Cardiac muscle cell (in vitro differentiated cells and primary cell): ENCODE measurements at places on chromosomes 2 and 18. TPM values are rescaled to one million over a fixed set of nuclear protein-coding genes. Genes with fewer than 3 reads are reported as not detected.

- no peak for DNase-seq
- H3K4me3 ChIP-seq, result no peak overlapping the region
- no peaks in the 10 kb centered on the region for H3K4me1 ChIP-seq
- H3K27ac ChIP-seq, result no peak overlapping the region
Observed at GRCh38 chr2:184849516-184849915, 251.2 kb downstream of the ZNF804A start.

The C2orf81 gene
- 7.6 and 9.5 TPM in 2 replicates for total RNA-seq

The FAM210A gene
- total RNA-seq, result 20.6 and 26.9 TPM in 2 replicates

GRCh38 chr2:12910431-12910830 is 193.7 kb downstream of the TRIB2 start:
- no peaks in the 10 kb centered on the region for H3K36me3 ChIP-seq
- H3K4me1 ChIP-seq, result no peaks in the 10 kb centered on the region
- H3K4me3 ChIP-seq, result no peak overlapping the region
- H3K27me3 ChIP-seq, result no peaks in the 10 kb centered on the region

The TWIST2 gene
- total RNA-seq, result not detected in 2 replicates

- no peaks in the 10 kb centered on the region for H3K27me3 ChIP-seq
- no peak for DNase-seq
- no peaks in the 10 kb centered on the region for H3K36me3 ChIP-seq
- peaks cover 18% of the 10 kb centered on the region for H3K4me1 ChIP-seq
- H3K4me3 ChIP-seq, result no peak overlapping the region
- H3K27ac ChIP-seq, result no peak overlapping the region
Observed at GRCh38 chr2:159209341-159210306, 76.9 kb downstream of the WDSUB1 start.

The CNGA3 gene
- 0.04 TPM in 1 of 2 replicates, not detected in the other for total RNA-seq

GRCh38 chr2:26887151-26887550 is 39.2 kb downstream of the DPYSL5 start:
- no peaks in the 10 kb centered on the region for H3K36me3 ChIP-seq
- no peaks in the 10 kb centered on the region for H3K27me3 ChIP-seq
- H3K4me1 ChIP-seq, result peaks cover 4% of the 10 kb centered on the region
- H3K27ac ChIP-seq, result no peak overlapping the region
- no peak overlapping the region for H3K4me3 ChIP-seq

GRCh38 chr2:126655051-126655450 is 907 bp upstream of the GYPC start:
- no peaks in the 10 kb centered on the region for H3K36me3 ChIP-seq
- peaks cover 44% of the 10 kb centered on the region for H3K4me1 ChIP-seq
- DNase-seq, result no peak
- no peak overlapping the region for H3K27ac ChIP-seq
- no peaks in the 10 kb centered on the region for H3K27me3 ChIP-seq

The ERMN gene
- total RNA-seq, result 0.80 TPM in 1 of 2 replicates, not detected in the other

The CYTIP gene
- total RNA-seq, result not detected in 2 replicates

The SERPINB10 gene
- not detected in 2 replicates for total RNA-seq

DNA sequence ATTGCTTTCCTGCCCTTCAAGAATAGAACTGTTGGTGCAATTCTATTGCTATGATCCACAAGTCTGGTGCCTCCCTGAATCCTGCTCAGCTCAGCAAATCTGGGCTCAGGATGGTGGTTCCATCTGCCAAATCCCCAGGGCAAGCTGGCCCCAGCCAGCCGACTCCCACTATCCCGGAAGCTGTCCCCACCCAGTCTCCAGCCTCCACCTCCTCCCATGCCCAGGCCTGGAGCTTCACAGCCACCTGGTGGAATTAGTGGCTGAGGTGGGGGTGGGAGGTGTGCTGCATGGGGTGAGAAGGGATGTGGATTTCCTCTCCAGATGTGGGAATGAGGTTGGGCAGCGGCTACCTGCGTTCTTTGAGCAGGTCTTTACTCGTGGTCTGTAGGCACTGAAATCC is 119.3 kb upstream of the SMAD2 start:
- no peaks in the 10 kb centered on the region for H3K4me1 ChIP-seq
- no peak overlapping the region for H3K27ac ChIP-seq
- H3K4me3 ChIP-seq, result no peak overlapping the region
- DNase-seq, result no peak

DNA sequence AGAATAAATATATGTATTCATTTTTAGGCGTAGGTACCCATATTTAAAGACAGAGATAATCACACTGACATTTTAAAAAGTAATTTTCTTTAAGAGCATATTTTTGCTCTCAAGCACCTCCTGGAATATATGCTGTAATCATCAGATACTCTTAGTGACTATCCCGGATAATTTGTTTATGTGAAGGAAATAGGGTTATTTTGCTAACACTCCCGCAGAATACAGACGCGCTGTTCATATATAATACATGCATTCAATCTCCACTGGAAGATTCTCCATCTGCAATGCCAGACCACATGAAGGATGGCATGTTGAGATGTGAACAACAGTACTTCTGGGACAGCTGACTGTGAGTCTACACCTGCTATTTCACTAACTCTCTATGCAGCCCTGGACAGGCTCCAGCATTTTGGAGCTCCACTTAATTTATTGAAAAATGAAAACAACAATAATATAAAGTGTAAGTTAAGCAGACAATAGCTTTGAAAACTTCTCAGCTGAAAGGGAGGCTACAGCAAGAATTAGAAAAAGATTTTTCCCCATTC is 430.6 kb downstream of the TMX3 start:
- no peaks in the 10 kb centered on the region for H3K36me3 ChIP-seq
- H3K27me3 ChIP-seq, result no peaks in the 10 kb centered on the region
- DNase-seq, result no peak

DNA sequence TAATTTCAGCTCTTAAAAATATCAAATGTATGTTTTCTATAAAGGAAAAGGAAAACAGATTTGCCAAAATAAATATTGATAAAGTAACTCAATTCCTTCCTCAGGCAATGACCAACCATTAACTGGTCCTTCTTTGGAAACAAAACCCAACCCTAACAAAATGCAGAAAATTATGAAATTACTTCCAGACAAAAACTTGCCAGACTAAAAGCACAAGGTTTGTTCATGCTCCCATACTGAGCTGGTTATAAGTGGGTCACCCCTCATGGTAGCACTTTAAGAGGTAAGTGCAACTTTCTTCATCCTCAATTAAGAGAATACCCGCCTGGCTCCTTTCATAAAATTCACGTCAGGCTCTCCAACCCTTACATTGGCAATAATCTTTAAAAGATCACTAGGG is 31.1 kb upstream of the TTC32 start:
- no peak overlapping the region for H3K4me3 ChIP-seq
- H3K4me1 ChIP-seq, result peaks cover 4% of the 10 kb centered on the region
- no peaks in the 10 kb centered on the region for H3K27me3 ChIP-seq

DNA sequence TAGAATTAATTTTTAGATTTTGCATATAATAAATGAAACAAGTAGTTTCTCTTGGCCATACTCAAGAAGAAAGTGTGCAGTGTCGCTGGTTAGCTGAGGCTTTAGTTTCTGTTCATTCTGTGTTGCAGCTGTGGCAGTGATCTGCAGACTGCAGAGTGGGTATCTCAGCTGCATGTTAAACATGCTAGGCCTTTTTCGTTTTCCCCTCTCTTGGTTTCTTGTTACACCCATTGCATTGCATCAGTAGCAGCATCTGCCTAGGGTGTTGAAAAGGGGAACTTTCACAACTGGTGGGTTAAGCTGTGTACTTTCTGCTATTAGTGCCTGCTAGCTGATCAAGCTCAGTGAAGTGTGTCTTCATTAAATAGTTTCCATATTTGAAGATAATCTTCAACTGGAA is 51.3 kb downstream of the ACSL3 start:
- H3K4me3 ChIP-seq, result no peak overlapping the region
- H3K36me3 ChIP-seq, result peaks cover 15% of the 10 kb centered on the region
- H3K27me3 ChIP-seq, result no peaks in the 10 kb centered on the region
- peak overlapping the region; percentile 71 for H3K27ac ChIP-seq
- DNase-seq, result peak; percentile 20

The NFU1 gene
- 78.8 and 82.6 TPM in 2 replicates for total RNA-seq

- H3K4me3 ChIP-seq, result no peak overlapping the region
- DNase-seq, result no peak
- H3K27me3 ChIP-seq, result no peaks in the 10 kb centered on the region
- no peak overlapping the region for H3K27ac ChIP-seq
- no peaks in the 10 kb centered on the region for H3K4me1 ChIP-seq
Observed at GRCh38 chr2:221844212-221845020, 272.3 kb upstream of the EPHA4 start.

GRCh38 chr2:17270894-17271293 is 247.3 kb downstream of the RAD51AP2 start:
- H3K4me1 ChIP-seq, result no peaks in the 10 kb centered on the region
- H3K36me3 ChIP-seq, result no peaks in the 10 kb centered on the region
- H3K4me3 ChIP-seq, result no peak overlapping the region
- no peak for DNase-seq
- H3K27ac ChIP-seq, result no peak overlapping the region

DNA sequence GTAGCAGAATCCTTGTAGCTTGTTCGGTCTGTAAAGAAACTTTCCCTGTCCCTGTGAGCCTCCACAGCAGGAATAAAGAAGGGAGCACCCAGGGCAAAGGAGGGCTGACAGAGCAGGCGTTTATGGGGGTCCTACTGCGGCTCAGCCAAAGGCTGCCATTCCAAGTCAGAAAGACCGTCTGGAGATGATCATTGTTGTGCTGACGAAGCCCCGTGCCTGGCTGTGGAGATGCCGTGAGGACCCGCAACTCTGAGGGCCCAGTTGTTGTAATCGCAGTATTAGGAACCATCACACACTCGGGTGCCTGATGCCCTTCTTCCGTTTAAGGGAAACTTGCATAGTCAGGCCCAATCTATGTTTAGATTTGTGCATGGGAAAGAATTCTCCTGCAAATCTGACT is 16.9 kb upstream of the VWA3B start:
- H3K4me3 ChIP-seq, result no peak overlapping the region
- DNase-seq, result no peak
- H3K36me3 ChIP-seq, result no peaks in the 10 kb centered on the region
- no peaks in the 10 kb centered on the region for H3K4me1 ChIP-seq
- no peak overlapping the region for H3K27ac ChIP-seq
- H3K27me3 ChIP-seq, result no peaks in the 10 kb centered on the region

GRCh38 chr2:178517496-178517895 is 37.2 kb downstream of the PLEKHA3 start:
- no peak overlapping the region for H3K27ac ChIP-seq
- H3K4me1 ChIP-seq, result no peaks in the 10 kb centered on the region
- H3K27me3 ChIP-seq, result no peaks in the 10 kb centered on the region
- no peak for DNase-seq

DNA sequence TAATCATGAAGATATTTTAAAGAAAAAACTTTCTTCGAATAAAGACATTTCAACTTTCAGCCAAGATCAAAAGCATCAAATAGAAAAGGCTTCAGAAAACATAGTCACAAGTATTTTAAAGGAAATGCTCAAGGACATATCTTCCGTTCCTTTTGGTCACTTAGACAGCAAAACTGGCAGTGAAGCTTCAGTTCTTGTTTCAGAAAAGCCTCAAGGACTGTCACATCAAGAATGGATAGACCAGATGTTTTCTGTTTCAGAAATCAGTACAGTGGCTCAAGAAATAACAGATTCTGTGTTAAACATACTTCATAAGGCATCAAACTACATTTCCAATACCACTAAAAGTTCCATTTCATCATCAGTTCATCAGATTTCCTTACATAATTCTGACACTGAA is 51.8 kb downstream of the FSIP2 start:
- no peaks in the 10 kb centered on the region for H3K27me3 ChIP-seq
- no peaks in the 10 kb centered on the region for H3K4me1 ChIP-seq
- no peak for DNase-seq
- no peak overlapping the region for H3K4me3 ChIP-seq
- H3K36me3 ChIP-seq, result peaks cover 4% of the 10 kb centered on the region

The ICOS gene
- total RNA-seq, result not detected in 2 replicates

DNA sequence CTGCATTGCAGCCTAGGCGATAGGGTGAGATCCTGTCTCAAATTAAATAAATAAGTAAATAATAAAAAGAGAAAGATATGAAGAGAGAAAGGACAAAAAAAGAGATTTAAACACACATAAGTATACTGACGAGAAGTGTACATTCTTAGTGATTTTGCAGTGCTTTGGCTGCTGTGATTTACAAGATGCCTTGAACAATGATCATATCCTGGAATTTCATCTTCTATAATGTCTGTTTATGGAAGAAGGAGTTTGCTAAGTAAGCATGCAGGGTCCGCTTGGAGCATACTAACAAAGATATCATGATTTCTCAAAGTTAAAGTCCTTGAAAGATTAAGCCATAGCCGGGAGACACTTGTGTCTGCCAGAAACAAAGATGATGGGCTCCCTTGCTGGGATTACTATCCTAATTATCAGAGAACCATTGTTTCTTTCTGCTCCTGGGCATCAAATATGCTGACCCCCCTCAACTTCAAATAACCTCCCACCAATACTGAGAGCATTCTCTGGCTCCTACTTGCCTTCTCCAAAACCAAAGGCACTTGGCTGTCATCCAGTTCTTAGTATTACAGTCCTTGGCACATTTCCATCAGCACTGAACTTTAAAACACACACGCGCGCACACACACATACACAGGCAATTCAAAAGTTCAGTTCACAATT is 47.5 kb upstream of the STAM2 start:
- no peak overlapping the region for H3K27ac ChIP-seq
- H3K4me3 ChIP-seq, result no peak overlapping the region
- no peaks in the 10 kb centered on the region for H3K27me3 ChIP-seq

- H3K4me1 ChIP-seq, result no peaks in the 10 kb centered on the region
- H3K27me3 ChIP-seq, result no peaks in the 10 kb centered on the region
- no peaks in the 10 kb centered on the region for H3K36me3 ChIP-seq
- no peak overlapping the region for H3K4me3 ChIP-seq
- no peak overlapping the region for H3K27ac ChIP-seq
Observed at GRCh38 chr2:126885751-126886210, 12.9 kb upstream of the TEX51 start.

DNA sequence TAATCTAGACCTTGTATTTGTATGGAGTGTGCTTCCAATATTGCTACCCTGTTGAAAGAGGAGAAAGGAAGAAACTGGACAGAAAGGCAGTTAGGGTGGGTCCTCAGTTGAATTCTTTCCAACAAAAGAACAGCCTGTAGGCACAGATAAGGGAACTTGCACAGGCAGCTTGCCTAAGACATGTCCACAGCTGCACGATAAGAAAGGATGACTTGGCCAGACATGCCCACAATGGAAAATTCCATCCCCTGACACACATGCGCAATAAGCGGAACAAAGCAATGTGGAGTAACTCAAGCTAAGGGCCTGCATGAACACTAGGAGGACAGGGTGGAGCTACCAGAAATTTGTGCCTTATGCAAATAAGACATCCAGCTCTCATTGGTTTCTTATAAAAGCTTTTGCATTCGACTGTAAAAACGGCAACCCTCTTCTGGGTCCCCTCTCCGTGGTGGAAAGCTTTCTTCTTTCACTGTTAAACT is 1084.7 kb upstream of the NXPH2 start:
- H3K36me3 ChIP-seq, result no peaks in the 10 kb centered on the region
- no peak overlapping the region for H3K4me3 ChIP-seq
- H3K4me1 ChIP-seq, result no peaks in the 10 kb centered on the region
- DNase-seq, result peak; percentile 48
- no peaks in the 10 kb centered on the region for H3K27me3 ChIP-seq
- no peak overlapping the region for H3K27ac ChIP-seq

DNA sequence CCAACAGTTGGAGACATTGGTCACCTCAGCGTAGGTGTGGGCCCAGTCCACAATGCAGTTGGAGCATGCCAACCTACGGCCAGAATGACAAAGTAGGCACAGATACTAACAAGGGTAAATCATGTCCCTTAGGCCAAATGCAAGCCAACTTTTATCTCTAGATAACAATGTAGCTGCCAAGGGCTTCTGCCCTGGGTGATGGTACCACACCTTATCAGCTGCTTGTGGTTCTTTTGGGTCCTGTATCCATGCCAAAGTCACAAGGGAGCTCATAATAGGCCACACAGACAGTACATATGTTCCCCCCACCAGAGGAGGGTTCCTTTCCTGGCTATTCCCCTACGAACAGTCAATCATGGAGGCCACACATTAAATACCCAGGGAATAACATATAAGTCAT is 19.1 kb downstream of the PHOSPHO2 start:
- no peaks in the 10 kb centered on the region for H3K27me3 ChIP-seq
- peaks cover 16% of the 10 kb centered on the region for H3K4me1 ChIP-seq
- no peak for DNase-seq
- no peak overlapping the region for H3K4me3 ChIP-seq
- H3K36me3 ChIP-seq, result no peaks in the 10 kb centered on the region
- H3K27ac ChIP-seq, result no peak overlapping the region
